Pons (tissue), 1 donor: ENCODE measurements at places on chromosomes 11 and 22.

- no peak for DNase-seq
Observed at GRCh38 chr11:18769802-18770456, 21.7 kb downstream of the PTPN5 start.

GRCh38 chr11:73318501-73319011, 10.5 kb downstream of the ARHGEF17 start:
- DNase-seq = no peak

DNA sequence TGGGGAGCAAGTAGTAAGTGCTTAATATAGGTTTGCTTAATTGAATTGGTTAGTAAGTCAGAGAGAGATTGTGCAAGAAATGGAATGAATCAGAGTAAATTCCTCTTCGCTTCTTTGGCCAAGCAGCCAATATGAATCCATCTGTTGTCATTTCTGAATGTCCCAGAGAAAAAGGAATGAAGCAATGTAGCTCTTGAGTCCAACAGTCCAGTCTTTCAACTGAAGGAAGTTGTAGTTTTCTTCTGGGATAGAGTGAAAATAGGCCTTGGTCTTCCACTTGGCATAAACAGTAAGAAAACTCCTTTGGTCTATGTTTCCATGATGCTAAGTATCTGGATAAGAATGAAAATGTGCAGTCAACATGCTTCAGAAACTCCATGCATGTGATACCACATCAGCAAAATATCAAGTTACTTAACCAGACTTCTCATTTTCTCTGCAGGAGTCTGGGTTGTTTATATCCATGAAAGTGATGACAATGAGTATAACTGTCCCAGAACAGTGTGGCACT, 1.8 kb upstream of the FIBIN start:
- DNase-seq = no peak

DNA sequence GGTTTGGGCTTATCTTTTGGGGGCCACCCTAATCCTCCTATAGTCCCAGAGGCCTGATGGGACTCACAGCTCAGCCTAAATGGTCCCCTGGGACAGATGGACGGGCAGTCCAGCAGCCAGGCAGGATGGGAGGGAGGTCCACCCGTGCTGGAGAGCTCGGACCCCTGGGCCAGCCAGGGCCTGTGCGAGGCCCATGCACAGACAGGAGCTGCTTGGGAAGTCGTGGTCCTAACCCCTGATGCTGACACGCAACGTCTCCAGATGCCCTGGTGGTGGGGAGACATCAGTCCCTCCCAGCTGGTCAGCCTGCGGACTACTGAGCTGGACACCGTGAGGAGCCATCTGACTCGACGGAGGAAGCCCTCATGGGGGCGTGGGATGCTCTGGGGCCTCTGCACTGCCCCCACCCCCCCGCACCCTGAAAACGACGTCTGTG, 31.2 kb upstream of the MUC5AC start:
- DNase-seq = no peak

GRCh38 chr11:33827206-33827605, 52.9 kb upstream of the FBXO3 start:
- DNase-seq = no peak

DNA sequence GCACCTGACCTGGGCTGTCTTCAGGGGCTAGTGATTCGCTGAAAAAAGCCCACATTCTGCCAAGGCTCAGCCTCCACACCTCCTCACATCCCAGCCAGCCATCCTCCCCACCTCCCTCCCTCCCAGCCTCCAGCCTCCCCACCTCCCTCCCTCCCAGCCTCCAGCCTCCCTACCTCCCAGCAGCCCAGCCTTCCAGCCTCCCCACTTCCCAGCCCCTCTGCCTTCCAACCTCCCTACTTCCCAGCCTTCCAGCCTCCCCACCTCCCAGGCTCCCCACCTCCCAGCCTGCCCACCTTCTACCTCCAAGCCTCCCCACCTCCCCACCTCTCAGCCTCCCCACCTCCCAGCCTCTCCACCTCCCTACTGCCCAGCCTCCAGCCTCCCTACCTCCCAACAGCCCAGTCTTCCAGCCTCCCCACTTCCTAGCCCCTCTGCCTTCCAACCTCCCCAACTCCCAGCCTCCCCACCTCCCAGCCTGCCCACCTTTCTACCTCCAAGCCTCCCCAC, 33.7 kb upstream of the TH start:
- DNase-seq = no peak
